ENCODE measurements at places on chromosomes 7 and 10.

GRCh38 chr7:2157473-2158279, 75.1 kb downstream of the MAD1L1 start:
- peak; percentile 96 for DNase-seq

DNA sequence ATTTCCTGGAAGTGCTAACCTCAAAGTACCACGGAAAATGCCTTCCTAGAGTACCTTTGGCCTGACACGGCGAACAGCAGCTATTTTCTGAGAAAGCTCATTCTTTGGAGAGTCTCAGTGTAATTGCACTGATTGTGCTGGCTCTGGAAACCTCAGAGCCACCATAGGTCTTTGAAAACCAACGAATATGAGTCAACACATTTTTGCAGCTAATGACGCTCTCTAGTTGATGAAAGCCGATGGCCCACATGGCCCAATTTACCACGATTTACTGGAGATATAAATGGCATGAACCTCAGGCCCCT, 187.1 kb downstream of the ADARB2 start:
- DNase-seq: no peak

GRCh38 chr10:50992972-50993766, 81.1 kb upstream of the PRKG1 start:
- DNase-seq: peak; percentile 77

- DNase-seq: no peak
Observed at GRCh38 chr7:2722591-2722990, 34.6 kb downstream of the AMZ1 start.
